CD4-positive, alpha-beta T cell treated with Interleukin-21 for 1 hour (primary cell): ENCODE measurements at places on chromosomes 5 and 9.

GRCh38 chr9:35484406-35484805 is 5.5 kb upstream of the RUSC2 start:
- no peak for DNase-seq

- no peak for DNase-seq
Observed at GRCh38 chr9:84711936-84712335, 42.4 kb downstream of the NTRK2 start.

- DNase-seq: no peak
Observed at GRCh38 chr5:15510092-15510491, 10.1 kb downstream of the FBXL7 start.

- no peak for DNase-seq
Observed at GRCh38 chr9:82679472-82679871, 383.5 kb downstream of the RASEF start.

GRCh38 chr9:99488131-99489059 is 266.3 kb downstream of the SEC61B start:
- no peak for DNase-seq

DNA sequence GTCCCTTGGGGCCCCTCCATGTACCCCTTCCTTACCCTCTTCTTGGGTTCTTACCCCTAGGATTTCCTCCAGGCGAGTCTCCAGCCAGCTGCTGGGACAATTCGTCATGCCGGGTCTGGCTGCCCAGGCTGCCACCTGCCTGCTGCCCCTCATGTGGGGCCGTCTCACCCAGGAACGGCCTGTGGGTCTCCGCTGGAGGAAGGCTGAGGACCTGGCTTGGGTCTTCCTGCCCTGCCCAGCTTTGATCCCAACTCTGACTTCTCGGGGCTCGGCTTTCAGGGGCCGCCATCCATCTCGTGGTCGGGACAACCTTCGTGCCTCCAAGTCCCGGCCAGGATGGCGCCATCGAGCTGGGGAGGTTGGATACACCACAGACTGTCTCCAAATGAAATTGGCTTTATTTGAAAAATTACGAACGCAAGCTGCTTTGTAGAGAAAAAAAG is 38.1 kb downstream of the HMCN2 start:
- DNase-seq: no peak

- no peak for DNase-seq
Observed at GRCh38 chr5:82295959-82296531, 17.9 kb upstream of the RPS23 start.

DNA sequence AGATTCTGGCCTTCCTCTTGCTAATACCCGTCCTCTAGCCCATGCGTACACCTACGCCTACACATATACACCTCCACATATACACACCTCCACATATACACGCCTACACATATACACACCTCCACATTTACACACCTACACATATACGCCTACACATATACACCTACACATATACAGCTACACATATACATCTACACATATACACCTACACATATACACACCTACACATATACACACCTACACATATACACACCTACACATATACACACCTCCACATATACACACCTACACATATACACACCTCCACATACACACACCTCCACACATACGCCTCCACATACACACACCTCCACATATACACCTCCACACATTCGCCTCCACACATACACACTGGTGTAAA is 27.2 kb downstream of the AK3 start:
- no peak for DNase-seq

- no peak for DNase-seq
Observed at GRCh38 chr5:125835293-125836172, 587.7 kb upstream of the GRAMD2B start.

GRCh38 chr5:39877479-39877878 is 452.7 kb upstream of the DAB2 start:
- no peak for DNase-seq

DNA sequence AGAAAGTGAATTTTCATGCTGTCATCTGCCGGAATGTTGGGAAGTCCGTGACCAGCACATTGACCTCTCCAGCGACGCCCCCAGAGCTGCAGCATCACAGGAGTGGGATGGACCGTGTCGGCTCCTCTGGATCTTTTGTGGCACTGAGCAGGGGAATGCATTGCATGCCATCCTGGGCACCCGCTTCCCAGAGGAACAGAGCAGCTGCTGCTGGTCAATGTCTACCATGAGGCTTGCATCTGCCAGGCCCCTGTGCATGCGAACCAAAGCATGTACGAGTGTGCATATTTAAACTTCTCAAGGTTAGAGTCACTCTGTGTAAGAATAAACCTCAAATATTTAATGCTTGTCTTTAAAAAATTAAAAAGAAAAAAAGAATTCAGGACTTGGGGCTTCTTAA is 414.8 kb downstream of the GADD45G start:
- no peak for DNase-seq

DNA sequence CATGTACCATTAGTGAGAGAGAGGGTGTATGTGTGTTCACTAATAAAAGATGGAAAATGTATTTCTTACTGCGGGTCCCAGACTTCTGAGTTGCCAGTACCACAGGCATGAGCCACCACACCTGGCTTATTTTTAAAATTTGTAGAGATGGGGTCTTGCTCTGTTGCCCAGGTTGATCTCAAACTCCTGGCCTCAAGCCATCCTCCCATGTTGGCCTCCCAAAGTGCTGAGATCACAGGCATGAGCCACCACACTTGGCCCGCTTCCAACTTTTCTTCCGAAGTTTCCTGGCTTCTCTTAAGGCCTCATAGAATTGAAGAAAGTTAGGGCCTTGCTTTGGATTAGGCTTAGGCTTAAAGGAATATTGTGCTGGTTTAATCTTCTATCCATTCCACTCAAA is 40.4 kb upstream of the F2RL2 start:
- no peak for DNase-seq

DNA sequence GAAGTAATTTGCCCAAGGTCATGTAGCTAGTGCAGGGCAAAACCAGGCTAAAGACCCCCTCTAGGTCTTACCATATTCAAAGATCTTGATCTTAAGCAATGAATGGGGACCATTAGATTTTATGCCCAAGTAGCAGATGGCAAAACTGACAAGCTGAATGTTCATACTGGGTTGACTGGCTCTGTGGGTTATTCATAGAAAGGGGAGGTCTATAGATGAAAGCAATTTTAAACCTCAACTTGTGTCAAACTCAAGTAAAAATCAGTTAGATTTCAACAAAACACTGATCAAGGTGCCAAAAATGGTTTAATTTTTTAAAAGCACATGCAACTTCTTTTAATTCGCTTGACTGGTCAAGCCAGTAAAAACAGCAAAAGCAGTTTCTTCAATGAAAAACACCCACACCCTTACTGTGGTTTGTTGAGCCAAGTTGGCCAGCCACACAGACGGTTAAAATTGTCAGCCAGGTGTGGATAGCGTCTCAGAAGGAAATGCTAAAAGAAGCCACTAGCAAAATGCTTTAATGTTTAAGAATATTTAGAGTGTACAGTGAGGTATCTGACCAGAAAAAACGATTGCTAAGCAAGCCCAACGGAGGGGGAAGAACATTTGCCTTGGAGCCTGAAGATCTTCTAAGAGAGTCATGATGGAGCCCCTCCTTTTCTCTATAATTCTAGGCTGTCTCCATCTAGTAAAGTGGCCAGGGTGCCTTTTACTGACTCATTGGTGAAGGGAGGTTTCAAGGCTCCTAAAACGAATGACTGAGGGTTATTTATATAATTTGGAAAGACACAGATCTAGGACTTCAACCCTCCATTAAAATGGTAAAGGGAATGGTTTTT is 539.6 kb upstream of the CLINT1 start:
- DNase-seq: no peak

DNA sequence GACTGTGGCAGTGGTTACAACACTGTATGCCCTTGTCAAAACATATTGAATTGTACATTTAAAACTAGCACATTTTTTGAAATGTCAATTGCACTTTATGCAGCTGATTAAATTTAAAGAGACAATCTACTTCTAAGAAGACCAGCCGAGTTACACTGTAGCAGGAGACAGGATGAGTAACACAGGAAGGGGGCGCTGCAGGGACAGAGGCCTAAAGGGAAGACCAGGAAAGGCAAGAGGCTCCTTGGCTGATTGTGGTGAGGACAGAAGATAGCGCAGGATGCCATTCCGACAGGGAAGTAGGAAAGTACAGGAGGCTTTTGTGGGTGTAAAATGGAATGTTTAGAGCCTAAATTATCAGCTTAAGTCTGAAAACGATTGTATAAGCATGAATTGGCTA is 28.2 kb upstream of the PPP2R2B start:
- DNase-seq: no peak

GRCh38 chr5:158378931-158379330 is 520.0 kb upstream of the CLINT1 start:
- no peak for DNase-seq

DNA sequence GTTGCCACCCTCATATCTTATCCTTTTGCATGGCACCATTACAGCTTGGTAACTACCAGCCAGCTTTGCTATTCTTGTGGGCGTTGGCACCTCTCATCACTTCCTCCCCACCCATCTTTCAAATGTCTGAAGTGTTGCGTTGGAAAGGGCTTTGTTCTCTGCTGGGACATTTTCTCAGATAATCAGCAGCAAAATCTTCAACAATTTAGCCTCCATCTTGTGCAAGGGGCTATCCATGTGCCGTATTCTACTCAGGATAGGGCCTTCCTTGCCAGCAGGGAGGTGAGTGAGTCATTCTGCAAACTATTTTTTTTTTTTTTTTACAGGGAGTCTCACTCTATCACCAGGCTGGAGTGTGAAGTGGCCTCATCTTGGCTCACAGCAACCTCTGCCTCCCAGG is 62.1 kb upstream of the NUDT12 start:
- DNase-seq: no peak
